Stimulated activated CD8-positive, alpha-beta memory T cell treated with anti-CD3 and anti-CD28 coated beads, Interleukin-15, amount 100 ng/mL, for 4 hours (primary cell): ENCODE measurements at places on chromosomes 1 and 21.

GRCh38 chr1:82829527-82829926 is 1028.8 kb downstream of the ADGRL2 start:
- DNase-seq, result no peak

DNA sequence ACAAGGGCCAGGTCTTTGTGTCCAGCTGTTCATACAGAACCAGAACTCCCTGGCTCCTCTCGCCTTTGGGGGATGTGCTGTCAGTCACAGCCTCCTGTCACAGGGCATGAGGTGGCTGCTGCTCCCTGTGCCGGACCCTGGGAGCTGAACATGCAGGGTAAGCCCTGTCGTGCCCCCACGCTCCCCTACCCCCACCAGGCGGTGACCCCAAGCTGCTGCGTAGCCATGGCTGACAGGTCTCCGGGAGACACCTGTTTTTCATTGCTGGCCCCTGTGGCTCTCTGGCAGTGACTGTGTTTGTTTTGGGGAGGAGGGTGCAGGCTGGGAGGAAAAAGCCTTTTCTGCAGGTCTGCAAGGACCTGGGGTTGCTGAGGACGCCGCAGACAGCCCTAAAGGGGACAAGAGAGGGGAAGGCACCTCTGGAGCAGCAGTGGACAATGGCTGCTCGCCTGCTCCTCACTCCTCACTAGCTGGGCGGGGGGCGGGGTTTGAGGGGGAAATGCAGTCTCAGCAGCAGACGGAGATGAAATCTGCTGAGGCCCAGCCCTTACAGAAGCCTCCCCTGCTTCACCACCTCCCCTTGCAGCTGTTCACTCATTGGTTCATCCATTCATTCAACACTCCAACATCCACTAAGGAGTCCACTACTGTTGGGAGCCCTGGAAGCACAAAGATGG is 81.4 kb downstream of the TRABD2B start:
- no peak for DNase-seq

DNA sequence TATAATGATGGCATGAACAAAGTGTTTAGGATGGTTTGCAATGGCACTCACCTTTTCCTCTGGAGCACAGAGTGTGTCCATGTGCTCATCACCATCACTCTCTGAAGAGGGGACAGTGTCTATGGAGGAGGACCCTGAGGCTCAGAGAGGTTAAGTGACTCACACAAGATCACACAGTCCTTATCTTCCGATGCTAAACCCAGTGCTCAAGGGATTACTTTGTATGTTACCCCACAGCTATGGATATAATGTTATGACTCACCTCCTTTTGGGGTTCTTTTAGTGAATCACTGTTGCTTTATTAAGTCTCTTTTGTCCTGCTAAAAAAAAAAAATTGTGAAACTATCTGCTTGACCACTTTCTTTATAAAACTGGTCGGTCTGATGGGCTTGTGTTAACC is 67.6 kb downstream of the TENT5C start:
- DNase-seq, result no peak

DNA sequence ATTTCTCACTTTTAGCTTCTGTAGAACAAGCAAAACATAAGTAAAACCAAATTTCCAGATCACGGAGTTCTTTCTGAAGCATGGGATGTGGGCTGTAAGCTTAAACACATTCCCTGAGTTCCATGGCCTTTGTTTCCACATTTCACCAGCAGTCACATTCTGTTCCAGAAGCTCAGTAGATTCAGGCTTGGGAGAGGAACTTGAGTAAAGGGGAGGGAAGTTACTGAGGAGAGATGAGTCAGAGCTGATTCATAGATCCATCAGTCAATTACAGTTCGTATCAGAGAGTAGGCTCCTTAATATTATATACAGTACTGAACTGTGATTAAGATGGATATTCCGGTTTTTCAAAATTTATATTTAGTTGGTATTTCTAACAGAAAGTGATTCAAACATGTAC is 614.3 kb downstream of the NCAM2 start:
- DNase-seq, result no peak

GRCh38 chr21:22609802-22610201 is 1611.6 kb downstream of the NCAM2 start:
- no peak for DNase-seq

DNA sequence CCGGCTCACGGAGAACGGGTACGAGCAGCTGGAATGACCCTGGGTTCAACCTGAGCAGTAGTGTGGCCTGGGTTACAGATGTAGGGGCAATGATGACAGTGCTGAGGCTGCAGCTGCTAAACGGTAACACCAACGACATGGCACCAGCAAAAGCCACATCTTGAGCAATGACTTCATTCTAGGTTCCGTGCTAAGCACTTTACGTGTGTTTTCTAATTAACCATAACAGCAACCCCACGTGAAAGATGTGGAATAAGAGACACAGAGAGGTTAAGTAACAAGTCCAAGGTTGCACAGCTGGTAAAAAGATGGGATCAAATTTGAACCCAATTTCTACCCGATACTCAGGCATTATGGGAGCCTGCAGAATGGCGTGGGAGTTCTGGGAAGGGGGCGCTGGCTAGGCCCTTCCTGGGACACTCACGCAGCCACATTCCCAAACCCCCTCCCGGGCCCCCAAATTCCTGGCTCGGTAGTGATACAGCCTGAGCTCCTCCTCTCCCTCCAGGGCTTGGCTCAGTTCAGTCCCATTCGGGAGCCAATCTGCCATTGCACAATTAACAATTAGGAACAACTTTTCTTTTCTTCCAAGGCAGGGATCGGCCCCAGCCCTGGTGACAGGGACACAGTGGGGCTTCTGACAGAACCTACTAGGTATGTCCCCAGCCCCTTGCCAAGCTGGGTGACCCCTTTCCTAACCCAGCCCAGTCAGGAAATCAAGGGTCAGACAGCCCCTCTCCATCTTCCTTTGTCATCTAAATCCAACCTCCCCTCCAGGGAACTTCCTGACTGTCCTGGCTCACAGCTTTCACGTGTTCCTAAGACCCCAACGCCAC is 23.8 kb upstream of the ECE1 start:
- no peak for DNase-seq

DNA sequence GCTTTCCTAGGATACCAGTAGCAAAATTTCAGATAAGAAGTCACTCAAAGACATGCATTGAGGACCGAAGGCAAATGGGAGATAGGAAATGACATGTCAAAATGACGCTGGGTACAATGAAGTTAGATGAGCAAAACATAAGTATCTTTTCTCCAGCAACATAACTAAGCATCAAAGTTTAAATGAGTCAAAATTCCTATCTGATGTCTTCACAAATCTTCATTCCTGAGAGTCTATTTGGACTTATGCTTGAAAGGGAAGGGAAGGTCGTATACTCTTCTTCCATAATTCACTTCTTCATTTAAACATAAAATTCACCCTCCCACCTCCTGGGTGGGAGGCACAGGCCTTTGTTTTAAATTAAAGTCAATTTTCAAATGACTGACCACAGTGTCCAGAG is 4.1 kb upstream of the TMEM81 start:
- DNase-seq, result no peak

GRCh38 chr1:25832336-25833037 is 12.7 kb downstream of the MTFR1L start:
- DNase-seq, result no peak

DNA sequence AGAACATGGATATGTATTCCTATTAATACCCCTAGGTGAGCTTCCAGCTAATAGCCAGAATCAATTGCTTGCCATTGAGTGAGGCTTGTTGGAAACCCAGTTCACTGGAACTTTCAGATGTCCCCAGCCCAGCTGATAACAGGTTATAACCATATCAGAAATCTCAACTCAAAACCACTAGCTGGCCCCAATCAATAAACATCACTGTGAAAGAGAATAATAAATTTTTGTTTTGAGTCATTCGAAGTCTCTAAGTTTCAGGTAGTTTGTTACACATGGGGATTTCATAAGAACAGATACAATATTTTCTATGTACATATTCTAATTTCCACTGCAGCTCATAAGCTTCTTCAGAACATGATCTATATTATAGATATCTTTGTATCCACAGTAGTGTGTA is 162.9 kb upstream of the SNX7 start:
- DNase-seq, result no peak

DNA sequence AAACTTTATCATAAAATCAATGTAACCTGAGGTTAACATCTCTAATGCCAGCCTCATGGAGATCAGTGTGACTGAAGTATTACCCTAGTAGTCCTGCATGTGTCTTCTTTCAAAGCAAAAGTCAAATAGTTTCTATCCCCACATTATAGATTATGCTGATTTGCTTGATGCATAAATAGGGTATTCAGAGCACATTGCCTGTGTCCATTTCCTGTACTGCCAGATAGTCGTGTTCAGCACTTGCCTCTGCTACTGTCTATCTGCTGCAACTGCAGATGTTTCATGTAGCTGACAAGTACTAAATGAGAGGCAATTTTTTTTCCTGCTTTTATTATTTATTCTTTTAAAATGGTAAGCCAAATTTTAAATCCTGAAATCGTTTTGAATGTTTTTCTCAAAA is 348.7 kb downstream of the CHRM3 start:
- DNase-seq, result no peak

- DNase-seq, result no peak
Measured at GRCh38 chr1:54543729-54544496, 4.1 kb upstream of the ACOT11 start.

DNA sequence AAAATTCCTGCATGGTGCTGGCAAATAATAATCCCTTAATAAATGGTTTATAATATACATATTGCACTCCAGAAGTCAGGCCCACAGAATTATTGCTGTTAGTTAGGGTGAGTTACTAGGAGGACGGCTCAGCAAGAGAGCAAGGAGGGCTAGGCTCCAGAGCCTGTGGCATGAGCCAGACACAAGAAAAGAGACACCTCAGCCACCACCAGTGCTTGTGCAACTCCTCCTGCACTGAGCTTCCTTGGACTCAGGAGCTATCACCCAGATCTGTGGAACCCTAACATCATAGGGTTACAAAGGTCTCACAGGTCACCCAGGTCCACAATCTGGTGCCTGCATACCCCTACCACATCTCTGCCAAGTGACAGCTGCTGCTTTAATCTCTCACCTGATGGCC is 12.8 kb upstream of the LRRC8D start:
- DNase-seq, result no peak

DNA sequence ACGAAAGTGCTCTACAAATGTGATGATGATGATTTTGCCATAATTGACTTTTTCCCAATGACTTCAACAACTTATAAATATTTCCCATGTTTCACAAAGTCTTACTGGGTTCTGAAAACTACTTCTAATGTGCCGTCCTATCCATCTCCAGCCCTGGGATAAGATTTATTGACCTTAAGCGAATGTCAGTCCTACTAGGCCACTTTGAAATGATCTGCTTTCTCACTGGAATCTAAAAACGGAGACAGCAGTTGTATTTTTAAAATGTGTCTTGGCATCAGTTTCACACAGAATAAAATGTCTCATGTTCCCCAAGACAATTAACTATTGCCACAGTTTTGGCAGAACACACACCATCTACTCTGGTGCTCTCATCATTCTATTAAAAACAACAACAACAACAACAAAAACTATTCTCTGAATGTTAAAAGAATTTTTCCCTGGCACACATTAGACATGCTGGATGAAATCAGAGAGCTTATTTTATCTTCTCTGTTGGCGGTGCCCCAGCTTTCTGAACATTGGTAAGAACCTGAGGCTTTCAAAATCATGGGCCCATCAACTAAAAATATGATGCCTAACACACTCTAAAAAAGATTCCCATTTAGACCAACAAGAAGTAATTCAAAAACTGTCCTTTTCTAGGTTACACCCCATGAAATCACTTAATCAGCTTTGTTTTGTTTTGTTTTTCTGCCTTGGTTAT is 23.1 kb upstream of the DNASE2B start:
- no peak for DNase-seq

GRCh38 chr1:27527223-27527889 is 37.4 kb upstream of the WASF2 start:
- no peak for DNase-seq

DNA sequence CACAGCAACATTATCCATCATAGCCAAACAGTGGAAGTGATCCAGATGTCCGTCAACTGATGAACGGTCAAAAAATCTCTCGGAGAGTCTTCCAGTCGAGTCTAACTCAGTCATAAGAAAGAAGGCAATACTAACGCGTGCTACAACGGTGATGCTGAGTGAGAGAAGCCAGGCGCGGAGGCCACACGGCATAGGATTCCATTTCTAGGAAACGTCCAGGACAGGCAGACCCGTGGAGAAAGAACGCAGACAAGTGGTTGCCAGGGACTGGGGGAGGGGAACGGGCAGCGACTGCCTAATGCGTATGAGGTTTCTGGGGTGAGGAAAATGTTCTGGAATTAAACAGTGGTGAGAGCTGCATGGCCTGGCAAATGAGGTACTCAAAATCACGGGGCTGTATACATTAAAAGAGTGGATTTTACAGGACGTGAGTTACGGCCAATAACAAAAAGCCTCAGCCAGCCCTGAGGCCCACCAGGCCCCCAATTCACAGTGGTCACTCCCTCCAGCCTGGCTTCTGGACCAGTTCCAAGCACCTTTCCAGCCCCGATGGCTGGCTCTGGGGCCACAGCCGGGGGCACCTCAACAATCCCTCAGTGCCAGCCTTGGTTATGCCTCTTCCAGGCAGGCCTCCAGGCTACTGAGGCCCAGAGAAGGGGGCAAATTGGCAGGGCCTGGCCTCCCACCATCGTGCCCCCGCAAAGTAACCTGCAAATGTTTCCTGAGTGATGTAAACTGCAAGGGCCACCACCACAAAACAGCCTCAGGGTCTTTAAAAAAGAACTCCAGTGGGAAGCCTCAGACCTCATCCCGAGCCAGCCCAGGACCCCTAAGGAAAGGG is 3.4 kb downstream of the WNT9A start:
- no peak for DNase-seq

- no peak for DNase-seq
Measured at GRCh38 chr21:30882866-30883597, 1.7 kb upstream of the KRTAP11-1 start.

- DNase-seq, result no peak
Measured at GRCh38 chr1:100349246-100349645, 3.1 kb upstream of the CDC14A start.

DNA sequence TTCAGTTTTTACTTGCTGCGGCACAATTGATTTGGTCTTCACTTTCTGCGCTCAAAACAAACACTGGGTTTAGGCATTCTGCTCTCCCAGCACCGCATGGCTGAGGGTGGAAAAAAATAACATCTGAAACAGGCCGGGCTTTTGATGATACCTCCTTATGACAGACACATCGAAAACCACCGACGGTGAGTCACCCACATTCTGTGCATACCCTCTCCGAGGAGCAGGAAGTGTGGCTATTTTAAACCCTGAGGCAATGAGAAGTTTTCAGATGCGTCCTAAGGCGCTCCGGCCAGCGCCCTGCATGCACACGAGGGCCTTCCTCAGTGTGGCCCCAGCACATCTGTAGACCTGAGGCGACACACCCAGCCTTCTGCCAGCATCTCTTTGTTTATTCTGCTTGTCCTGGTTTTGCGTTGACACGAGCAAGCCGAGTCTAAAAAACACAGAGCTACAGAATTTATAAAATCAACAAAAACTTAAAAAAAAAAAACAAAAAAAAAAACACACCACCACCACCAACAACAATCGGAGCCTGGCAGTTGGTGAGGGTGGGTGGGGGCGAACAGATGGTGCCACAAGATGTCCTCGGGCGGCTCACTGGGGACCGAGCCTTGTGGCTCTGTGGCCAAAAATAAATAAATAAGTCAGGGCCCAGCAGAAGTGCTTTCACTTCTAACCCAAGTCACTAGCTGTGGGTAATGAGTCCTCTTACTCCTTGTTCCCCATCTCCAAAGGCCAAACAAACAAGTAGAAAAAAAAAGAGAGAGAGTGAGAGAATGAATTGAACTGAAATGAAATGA is 162.6 kb upstream of the IRF2BP2 start:
- DNase-seq, result peak; percentile 88
